AG04450 (cell line): ENCODE measurements at places on chromosomes 4 and X.

- no peak for DNase-seq
These were observed 12.4 kb upstream of the PIN4 start for GRCh38 chrX:72169008-72169728.

DNA sequence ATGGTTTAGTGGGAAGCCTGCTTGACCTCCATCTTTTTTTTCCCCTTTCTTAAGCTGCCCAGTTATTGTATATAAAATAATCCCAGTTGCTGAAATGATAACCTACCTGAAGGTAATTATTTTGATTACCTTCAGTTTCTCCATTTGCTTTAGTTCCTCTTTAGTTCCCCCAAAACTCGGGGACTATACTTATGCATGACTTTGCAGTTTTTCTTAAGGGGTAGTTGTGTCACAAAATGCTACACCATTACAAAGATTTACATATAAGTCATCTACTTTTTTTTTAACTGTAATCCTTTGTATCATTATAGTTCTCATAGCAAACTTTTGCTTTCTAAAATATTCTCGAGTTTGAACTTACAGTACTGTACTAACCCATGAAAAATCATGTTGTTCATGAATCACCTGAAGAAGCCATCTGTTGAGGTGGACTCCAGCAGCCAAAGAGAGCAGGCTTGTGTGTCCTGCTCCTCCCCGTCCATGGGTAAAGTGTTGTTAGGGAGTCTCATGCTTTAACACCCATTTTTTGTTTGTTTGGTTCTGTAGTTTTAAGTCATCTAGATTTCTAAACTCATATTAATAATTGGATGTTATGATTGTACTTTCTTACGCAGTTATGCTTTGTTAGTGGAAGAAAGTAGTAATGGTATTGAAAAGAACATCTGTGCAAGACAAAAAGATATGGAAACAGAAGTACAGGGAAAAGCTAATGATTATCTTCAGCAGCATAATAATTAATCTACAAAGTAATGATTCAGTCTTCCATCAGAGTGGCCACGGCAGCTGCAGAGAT lies 34.6 kb downstream of the HADH start:
- DNase-seq, result no peak

DNA sequence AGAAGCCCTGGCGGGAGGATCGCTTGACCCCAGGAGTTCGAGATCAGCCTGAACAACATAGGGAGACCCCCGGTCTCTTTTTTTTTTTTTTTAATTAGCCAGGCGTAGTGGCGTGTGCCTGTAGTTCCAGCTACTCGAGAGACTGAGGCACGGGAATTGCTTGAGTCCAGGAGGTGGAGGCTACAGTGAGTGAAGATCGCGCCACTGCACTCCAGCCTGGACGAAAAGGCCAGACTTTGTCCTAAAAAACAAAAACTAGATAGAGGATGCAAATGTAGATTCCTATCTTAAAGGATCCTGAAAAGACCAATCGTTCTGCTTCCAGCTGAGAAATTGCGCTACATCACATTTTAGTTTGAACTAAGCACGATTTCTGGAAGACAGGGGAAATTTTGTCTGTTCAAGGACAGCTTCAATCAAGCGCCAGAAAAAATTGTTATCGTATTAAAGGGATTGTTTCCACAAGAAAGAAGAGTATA lies 627 bp upstream of the HSD17B11 start:
- no peak for DNase-seq

DNA sequence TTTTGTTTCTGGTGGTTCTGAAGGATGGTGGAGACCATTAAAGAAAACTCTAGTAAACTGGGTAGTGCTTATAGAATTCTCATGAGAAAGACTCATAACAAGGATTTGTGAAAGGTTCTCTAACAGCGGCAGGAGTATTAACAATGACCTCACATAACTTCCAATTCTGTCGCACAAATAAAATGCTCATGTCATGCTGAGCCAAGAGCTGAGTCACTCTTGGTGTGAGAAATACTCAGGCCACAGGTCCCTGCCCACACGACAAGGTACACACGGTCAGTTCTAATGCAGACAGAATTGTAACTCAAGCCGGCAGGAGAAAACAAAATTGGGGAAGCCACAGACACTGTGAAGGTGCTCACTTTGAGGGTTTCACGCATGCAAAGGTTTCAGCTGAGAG lies 34.4 kb upstream of the C4orf50 start:
- no peak for DNase-seq

GRCh38 chr4:137610960-137611359 lies 78.7 kb upstream of the PCDH18 start:
- DNase-seq, result no peak

DNA sequence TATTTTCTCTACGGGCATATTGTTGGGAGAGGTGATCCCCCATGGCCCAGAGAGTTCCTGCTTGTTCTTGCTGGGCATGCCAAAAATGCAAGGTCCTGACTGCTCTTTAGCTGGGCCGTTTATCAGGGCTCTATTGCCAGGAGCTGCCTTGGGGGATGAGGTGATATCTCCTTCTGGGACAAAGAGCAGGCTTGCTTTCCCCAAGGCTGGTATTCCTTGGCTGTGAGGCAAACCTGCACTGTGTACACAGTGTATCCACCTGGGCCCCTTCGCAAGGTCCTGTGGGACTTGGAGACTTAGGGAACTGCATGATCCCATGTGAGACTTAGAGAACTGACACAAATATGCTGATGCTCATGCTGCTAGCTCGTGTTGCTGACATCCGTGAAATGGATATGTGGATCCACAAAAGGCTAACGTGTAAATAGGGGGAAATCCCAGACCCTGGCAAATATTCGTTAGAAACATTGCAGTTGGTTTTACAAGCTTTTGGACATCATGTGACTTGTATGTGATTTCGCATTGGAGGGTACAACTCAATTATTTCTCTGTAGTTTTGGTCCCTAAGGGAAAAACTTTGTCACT lies 24.4 kb upstream of the ZFX start:
- DNase-seq, result no peak

DNA sequence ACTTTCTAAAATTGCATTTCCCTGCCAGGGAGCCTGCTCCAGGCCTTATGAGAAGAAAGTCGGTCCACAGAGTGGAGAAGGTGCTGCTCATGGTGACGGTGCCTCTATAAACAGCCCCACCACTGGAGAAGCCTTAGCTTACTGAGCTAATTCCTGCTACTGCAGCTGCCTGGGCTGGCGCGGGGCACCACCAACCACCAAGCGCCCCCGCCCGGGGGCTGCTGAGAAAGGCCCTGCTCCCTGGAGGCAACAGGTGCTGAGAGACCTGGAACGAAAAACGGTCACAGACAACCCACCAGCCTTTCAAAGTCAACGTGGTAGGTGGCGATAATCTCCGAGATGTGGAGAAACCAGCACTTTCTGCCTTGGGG lies 2.9 kb downstream of the HCFC1 start:
- DNase-seq, result no peak

- no peak for DNase-seq
These were observed 52.6 kb downstream of the FNIP2 start for GRCh38 chr4:158821228-158821971.

DNA sequence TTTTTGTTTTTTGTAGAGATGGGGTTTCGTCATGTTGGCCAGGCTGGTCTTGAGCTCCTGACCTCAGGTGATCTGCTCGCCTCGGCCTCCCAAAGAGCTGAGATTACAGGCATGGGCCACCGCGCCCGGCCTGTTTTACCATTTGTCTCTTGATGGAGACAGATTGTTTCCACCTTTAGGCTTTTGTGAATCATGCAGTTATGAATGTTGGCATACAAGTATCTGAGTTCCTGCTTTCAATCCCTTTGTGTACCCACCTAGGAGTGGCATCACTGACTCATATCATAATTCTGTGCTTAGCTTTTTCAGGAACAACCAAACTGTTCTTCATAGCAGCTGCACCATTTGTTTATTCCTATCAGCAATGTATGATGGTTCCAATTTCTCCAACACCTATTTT lies 20.2 kb upstream of the MGST2 start:
- no peak for DNase-seq

DNA sequence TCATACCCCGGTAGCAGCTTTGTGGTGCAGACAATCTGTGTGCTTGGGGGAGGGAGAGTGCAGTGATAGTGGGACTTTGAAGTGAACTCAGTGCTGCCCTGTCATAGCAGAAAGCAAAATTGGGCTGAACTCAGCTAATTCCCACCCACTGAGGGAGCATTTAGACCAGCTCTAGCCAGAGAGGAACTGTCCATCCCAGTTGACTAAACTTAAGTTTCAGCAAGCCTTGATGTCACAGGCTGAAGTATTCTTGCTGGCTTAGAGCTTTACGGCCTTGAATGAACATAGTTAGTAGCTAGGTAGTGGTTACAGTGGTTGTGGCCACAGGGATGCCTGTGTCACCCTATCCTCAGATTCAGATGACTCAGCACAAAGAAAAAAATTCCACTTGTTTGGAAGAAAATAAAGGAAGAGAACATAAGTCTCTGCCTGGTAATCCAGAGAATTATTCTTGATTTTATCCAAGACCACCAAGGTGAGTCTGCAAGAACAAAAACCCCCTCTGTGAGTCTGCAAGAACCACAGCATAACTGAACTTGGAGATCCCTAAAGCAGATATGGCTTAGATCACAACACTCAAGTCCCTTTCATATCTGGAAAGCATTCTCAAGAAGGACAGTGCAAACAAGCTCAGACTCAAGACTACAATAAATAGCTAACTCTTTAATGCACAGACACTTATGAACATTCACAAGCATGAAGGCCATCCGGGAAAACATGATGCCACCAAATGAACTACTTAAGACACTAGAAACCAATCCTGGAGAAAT lies 39.4 kb downstream of the ADH7 start:
- DNase-seq, result no peak

DNA sequence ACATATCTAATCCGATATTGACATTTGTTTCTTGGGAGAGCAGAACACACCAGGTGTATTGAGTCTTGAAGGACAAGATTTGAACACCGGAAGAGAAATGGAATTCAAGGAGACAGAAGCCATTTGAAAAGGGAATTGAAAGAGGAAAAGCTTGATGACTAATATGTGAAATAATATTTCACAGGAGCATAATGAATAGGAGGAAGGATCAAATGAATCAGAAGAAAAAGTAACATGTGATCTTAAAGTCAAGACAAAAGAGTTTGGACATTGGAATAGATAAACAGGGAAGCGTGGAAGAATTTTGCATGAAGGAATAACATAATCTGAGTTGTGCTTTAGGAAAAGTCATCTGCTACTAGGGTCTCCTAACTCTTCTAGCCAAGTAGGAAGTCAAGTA lies 145.5 kb upstream of the PDHA2 start:
- DNase-seq, result no peak

DNA sequence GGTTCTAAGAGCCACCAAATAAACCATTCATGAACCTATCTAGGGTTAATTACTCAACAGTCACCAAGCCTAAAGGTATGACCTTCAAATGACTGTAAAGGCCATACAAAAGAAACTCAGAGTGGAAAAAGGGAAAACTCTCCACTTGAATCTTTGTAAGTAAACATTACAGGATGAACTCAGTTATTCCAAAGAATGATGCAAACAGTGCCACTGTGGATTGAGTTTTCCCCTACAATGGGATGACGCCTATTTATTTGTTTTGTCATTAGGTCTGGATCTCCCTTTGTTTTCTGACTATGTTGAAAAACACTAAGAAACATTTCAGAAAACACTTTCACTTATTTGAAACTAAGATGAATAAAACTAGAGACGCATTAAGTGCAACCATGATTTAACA lies 12.7 kb downstream of the NUDT6 start:
- DNase-seq, result no peak

- DNase-seq, result no peak
These were observed 3.4 kb downstream of the CD38 start for GRCh38 chr4:15781427-15782095.

DNA sequence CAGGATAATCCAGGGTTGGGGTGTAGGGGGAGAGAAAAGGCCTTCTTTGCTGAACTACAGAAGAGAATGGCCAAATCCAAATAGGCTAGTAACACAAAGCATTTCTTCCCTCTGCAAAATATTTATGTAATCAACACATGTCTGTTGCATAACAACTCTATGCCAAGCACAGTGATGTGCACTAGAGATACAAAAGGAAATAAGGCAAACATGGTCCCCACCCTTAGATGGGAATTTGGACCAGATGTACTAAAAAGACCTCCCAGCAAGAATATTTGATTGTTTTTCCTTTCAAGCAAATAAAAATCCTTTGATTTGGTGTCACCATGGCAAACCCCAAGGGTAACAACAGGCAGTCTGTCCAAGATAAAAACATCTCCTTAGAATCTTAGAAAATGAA lies 177.6 kb upstream of the FGF13 start:
- no peak for DNase-seq

GRCh38 chrX:98924511-98924910 lies 1485.6 kb downstream of the PCDH19 start:
- no peak for DNase-seq
